Eye (tissue), 1 donor: ENCODE measurements at places on chromosomes 5 and 9.

DNA sequence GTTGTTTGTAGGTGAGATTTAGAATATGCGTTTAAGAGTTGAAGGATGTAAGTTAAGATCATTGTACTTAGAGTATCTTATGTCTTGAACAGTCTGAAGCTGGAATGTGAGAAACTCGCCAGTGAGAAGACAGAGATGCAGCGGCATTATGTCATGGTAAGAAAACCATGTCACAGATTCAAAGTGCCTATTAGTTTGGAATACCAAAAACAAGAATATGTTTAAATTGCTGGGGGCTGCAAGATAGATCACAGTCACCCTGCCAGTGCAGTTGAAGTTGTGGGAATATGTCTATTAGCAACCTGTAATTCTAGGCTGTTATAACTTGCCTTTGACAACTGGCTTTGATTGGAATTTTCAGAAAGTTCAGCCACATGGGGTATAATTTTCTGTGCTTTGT is 3.0 kb downstream of the TLE4 start:
- peak; percentile 60 for DNase-seq

DNA sequence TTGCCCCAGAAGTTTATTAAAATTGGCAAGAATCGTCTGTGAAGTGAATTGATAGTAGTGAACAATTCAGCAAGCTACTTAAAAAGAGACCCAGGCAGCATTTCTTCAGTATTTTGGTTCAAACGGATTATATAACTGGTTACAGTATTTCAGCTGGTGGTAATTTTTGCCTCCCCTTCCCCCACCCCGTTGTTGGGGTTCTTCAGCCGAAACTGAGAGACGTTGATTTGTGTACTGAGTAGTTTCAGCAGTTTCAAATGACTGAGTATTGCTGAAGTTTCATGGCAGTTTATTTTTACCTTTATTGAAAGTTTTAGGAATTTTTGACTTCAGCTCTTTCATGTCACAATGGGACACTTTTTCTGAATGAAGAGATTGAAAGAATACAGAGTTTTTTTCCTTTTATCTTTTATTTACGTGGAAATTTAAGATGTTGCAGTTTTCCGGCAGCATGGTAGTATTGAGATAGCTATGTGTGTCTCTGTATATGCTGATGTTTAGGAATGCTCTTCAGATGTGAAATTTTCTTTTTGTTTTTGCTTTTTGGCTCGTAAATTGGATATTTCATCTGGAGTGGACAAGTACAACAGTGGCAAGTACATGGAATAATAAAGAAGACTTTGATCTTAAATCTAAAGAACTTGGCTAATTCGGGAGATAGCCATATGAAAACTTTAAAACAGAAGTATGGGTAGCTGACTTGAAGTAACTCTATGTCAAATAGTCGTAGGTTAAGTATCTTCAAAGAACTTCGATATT is 1.9 kb downstream of the GPBP1 start:
- peak; percentile 36 for DNase-seq

DNA sequence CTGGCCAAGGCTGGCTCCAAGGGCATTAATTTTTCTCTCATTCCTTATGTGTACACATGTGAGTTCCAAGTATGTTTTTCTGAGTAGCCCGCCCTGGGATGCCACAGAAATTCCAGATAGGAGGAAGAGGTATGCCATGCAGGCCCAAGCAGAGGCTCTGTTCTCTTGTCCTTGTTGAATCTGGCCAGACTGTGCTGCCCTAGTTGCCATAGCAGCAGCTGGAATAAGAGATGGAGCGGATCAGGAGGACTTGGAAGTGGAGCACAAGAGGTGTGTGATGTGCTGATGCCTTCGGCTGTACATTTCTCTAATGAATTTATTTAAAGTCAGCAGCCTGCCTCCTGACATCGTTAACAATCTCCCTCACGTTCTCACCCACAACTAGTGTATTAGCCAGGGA is 235.6 kb upstream of the RPS23 start:
- DNase-seq: peak; percentile 41

GRCh38 chr5:61701877-61702602 is 370.0 kb downstream of the ZSWIM6 start:
- DNase-seq: no peak

- DNase-seq: peak; percentile 54
Observed at GRCh38 chr9:104780796-104781395, 17.0 kb downstream of the NIPSNAP3B start.

- no peak for DNase-seq
Observed at GRCh38 chr5:98333921-98334320, 439.5 kb upstream of the RGMB start.

- DNase-seq: no peak
Observed at GRCh38 chr5:369151-369868, 47.8 kb downstream of the AHRR start.

DNA sequence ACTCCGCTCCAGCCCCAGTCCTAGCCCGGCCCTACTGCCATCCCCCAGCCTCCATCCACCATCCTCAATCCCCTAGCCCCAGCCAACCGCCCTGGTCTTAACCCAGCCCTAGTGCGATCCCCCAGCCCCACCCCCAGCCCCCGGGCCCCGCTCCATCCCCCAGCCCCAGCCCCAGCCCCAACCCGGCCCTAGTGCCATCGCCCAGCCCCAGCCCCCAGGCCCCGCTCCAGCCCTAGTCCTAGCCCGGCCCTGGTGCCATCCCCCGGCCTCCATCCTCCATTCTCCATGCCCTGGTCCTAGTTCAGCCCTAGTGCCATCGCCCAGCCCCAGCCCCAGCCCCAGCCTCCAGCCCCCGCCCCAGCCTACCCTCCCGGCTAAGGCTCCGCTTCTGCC is 398 bp downstream of the TOR1A start:
- no peak for DNase-seq

GRCh38 chr5:61417851-61418250 is 85.8 kb downstream of the ZSWIM6 start:
- no peak for DNase-seq
